ENCODE measurements at places on chromosomes 2 and 18.

DNA sequence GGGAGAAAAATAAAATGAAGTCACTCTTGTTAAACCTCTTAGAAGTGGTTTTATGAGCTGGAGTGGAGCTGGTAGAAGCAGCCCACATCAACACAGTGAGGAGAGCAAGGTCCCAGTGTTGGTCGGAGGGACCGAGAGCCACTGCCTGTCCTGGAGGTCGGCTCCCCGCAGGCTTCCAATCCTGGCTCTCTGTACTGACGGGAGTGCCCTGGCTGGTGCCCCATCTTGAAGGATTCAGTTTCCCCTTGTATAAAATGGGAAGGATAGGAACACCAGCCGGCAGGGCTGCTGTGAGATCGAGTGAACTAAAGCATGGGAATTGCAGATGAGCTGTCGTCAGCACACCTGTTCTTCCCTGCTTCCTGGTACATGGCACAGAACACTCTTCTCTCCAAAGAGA, 104.3 kb upstream of the ID2 start:
- no peak for DNase-seq

DNA sequence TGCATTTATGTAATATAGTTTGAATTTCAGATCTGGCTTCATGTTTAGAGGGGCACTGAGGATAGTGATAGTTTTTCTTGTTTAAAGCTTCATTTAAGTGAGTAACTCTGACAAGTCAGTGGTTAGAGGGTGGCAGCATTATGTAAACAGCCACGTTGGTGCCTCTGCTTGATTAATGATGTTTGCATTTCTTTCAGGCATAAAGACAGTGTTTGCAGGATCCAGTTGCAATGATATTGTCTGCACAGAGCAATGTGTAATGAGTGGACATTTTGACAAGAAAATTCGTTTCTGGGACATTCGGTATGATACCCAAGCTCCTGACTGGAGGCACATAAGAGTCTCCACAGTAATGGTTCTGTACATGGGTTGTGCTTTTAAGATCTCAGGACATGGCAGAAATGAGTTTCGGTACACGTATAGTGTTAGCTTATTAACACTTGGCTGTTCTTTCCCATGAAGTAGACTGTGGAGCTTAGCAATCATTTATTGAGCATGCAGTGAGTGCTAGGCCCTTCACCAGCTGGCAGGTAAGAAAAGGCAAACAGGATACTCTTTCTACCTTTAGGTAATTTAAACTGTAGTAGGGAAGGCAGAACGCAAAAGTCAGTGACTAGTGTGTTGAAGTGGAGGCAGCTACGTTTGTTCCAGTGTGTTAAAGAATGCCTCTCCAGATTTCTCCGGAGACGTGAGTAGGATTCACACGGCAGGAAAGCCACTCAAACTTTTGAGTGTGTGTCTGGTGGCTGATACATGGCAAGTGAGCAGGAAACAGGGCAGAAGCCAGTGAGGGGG, 17.4 kb upstream of the SAG start:
- DNase-seq, result no peak

DNA sequence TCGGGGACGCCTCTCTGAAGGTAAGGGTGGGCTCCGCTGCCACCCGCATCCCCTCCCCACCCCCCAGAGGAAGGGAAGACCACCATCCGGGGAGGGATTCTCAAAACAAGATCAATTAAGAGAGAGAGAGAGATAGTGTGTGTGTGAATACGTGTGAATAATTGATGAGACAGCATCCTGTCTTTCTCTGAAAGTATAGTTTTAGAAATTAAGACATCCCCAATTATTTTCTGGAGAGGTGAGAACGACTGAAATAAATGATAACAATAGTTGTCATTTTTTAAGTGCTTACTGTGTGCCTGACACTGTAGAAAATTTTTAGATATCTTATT, 751 bp downstream of the IL18R1 start:
- no peak for DNase-seq

GRCh38 chr2:65372619-65373018, 59.8 kb downstream of the SPRED2 start:
- DNase-seq, result no peak

DNA sequence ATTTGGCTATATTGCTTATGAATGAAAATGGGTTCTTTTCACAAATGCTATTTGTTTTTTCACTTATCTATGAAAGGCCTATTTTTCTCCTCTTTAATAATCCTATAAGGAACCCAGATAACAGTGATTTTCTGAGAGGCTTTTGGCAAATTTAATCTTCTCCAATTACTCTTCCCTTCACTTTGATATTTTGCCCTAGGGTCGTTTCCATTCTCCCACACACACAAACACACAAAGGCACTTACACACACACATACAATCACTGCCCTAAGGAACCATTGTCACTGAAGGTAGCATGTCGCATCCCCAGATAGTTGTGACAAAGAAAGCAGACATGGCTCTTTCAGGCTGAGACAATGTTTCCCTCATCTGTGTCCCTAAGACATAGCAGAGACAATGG, 170.1 kb upstream of the PGAP1 start:
- DNase-seq, result no peak

GRCh38 chr18:31042406-31043181, at the start of gene DSC3:
Gene DSC3, minus strand, starts transcription at chr18:31042742. Its CDS starts 82 bp downstream, at chr18:31042660.
- no peak for DNase-seq

- DNase-seq, result no peak
Measured at GRCh38 chr18:986051-986450, 81.4 kb downstream of the ADCYAP1 start.

DNA sequence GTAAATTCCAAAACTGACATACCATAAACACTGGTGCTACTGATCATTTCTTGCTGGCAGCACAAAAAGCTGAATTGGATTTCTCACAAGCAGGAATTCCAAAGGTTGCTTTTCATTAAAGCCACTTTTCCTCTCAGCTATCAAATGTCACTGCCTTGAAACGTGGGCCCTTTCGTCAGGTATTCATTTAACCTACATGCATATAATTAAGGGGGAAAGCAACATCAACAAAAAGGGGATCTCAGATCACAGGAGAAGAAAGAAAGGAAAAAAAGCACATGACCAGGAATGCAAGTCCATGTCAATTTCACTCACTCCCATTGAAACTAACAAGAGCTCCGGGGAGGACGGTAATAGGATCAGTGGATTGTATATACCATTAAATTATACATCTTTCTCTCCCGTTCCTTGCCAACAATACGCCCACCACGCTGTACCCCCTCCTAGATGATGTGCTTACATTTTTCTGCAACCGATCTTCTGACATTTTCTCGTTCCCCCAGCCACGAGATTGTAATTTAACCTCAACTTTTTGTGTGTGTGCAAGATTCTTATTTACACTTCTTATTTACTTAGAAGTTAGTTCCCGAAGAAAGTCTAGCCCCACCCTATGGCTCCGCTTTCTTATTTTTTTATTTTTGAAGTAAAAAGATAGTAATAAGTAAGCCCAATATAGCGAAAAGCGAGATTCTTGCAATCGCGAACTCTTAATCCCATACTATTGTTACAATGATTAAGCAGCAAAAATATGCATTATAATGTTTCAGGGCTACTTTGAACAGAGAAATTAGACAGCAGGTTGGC, 725 bp downstream of the FIGN start:
- no peak for DNase-seq

GRCh38 chr18:76495435-76496193, 572 bp upstream of the ZNF516 start:
- no peak for DNase-seq

- no peak for DNase-seq
Measured at GRCh38 chr2:218880859-218881594, 375 bp downstream of the WNT10A start.

- no peak for DNase-seq
Measured at GRCh38 chr2:61178603-61179545, 16.9 kb downstream of the C2orf74 start.

DNA sequence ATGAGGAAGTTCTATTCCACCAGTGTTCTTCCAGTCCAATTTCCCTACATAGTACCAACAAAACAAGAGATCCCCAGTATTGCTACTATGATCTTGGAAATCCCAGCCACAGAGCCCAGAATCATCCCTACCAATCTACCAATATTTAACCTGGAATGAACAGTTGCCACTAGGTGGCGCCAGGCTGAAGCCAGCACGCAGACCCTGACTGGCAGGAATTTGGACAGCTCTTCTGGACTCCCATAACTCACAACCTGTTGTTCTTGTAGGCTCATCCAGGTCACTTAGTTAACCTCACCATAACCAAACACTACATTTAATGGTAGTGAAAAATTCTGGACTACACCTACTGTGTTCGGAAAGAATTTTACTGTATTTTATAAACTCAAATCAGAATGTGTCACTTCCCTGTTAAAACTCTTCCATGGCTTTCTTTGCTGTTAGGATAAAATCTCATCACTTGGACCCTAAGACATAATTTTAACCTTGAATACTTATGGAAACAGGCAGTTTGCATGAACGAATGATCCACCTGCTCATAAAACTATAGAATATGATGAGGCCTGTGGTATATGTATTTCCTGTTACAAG, 59.8 kb upstream of the SLC38A11 start:
- no peak for DNase-seq

DNA sequence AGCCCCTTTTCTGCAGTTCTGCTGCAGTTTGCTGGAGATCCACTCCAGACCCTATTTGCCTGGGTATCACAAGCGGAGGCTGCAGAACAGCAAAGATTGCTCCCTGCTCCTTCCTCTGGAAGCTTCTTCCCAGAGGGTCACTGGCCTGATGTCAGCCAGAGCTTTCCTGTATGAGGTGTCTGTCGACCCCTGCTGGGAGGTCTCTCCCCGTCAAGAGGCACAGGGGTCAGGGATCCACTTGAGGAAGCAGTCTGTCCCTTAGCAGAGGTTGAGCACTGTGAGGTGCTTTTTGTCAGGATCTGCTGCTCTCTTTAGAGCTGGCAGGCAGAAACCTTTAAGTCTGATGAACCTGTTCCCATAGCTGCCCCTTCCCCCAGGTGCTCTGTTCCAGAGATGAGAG, 42.0 kb upstream of the MYL1 start:
- no peak for DNase-seq

DNA sequence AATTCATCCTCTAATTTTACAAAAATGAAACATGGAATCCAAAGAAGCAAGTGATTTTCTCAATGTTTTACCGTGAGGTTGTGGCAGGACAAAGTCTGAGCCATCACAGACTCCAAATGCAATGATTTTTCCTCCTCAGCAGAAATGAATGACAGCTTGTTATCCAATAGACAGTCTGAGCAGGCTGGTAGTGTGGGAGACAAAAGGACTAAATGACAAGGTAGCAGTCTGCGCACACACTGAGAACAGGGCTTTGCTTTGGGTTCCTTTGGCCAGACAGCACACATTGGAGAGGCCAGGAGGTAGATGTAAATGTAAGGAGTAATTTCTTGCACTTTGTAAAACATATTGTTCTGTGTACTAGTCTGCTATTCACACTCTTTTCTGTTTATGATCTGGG, 50.3 kb upstream of the RGPD4 start:
- DNase-seq, result no peak

- no peak for DNase-seq
Measured at GRCh38 chr18:48356151-48356745, 52.9 kb downstream of the ZBTB7C start.

GRCh38 chr2:11537951-11538350, 4.1 kb downstream of the GREB1 start:
- no peak for DNase-seq

DNA sequence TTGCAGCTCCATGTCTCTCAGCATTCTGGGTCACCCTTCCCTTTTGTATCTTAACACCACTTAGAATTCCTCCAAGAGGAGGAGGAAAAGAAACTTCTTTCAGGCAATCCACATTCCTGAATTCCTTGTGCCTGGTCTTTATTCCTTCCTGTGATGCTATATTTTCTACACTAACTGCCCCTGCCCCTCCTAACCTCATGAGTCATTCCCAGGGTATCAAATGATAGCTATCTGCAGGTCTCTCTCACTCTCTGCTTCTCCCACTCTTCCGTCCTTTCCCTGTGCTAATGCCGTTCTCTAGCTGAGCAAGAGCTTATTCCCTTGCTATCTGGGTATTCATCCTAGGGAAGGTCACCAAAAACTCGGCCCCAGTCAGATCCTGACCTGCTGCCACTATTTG, 395.0 kb upstream of the TCF4 start:
- DNase-seq, result no peak

DNA sequence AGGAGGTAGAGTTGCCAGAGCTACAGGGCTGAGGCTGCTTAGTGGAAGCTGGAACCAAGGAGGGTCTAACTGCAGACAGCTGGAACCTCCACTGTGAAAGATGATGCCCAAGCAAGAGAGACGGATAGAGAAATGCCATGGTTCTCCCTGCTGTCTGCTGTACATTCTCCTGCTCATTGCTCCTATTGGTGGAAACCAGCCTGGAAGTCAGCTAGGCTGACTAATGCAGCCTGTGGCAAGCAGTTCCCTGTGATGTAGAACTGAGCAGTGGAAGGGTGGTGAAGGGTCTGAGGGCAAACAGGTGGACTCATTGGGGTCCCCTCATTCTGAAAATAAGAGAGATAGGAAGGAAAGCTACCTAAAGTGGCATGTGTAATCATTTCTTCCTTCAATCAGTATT, 563.6 kb downstream of the SLC4A3 start:
- DNase-seq, result no peak

GRCh38 chr2:145596416-145596815, 1076.5 kb upstream of the ZEB2 start:
- DNase-seq, result no peak

DNA sequence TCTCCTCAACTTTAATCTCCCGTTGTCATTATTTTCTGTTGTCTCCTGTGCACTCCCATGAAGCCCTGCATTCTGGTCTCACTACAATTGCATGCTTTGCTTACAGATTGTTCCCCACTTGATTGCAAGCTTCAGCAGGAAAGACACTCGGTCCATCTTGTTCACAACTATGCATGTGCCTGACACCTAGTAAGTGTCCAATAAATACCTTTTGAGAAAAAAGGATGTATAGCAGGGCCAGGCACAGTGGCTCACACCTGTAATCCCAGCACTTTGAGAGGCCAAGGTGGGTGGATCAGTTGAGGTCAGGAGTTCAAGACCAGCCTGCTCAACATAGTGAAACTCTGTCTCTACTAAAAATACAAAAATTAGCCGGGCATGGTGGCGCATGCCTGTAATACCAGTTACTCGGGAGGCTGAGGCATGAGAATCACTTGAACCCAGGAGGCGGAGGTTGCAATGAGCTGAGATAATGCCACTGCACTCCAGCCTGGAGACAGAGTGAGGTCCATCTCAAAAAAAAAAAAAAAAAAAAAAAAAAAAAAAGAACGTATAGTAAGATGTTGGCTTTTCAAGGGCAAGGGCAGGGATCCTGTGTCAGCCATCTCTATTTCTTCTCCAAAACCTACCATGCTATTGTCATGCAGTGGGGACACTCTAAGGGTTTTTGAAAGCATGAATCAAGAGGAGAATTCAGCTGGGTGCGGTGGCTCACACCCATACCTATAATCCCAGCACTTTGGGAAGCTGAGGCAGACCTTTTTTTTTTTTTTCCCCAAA, 338.3 kb downstream of the MYCN start:
- DNase-seq, result no peak

GRCh38 chr2:207083361-207084110, 82.2 kb downstream of the KLF7 start:
- DNase-seq, result no peak

- no peak for DNase-seq
Measured at GRCh38 chr2:172710584-172711047, 25.0 kb upstream of the RAPGEF4 start.

Measured in NCI-H187 treated with DMSO at 0.1 percent for 48 hours (cell line).